ENCODE measurements at places on chromosomes 1 and 21. TPM values are rescaled to one million over a fixed set of nuclear protein-coding genes. Genes with fewer than 3 reads are reported as not detected.
A peak's percentile ranks its signal among the peaks of the same experiment; 100 is the strongest.

The TCEANC2 gene
- total RNA-seq, result 2.7 TPM

The OR2L8 gene
- total RNA-seq, result not detected

The BRDT gene
- total RNA-seq, result not detected

DNA sequence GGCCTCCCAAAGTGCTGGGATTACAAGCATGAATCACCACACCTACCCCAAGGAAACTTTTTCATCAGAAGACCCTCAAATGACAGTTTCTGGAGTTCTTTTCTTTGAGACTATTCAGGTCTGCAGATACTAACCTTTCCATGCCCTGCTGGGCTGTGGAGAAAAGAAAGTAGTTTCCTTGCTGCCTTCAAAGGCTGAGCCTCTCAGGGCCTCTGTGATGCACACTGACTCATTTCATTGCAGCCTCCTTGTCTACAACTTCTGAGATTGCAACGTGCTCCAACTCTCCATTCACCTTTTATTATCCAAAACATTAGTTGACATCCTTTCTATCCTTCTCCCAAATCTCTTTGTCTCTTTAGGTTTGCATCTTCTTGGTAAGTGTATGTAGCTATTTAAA is 8.8 kb upstream of the SAMSN1 start:
- DNase-seq, result no peak

GRCh38 chr1:56249234-56249633 is 330.1 kb downstream of the PLPP3 start:
- no peak for DNase-seq

- DNase-seq, result peak; percentile 58
Measured at GRCh38 chr1:48673332-48674105, 103.2 kb downstream of the BEND5 start.

- no peak for DNase-seq
Measured at GRCh38 chr1:50237056-50237455, 128.3 kb downstream of the ELAVL4 start.

- no peak for DNase-seq
Measured at GRCh38 chr1:100719490-100719889, at the start of gene VCAM1. TSS of gene VCAM1 (plus strand) at chr1:100719742. CDS start at chr1:100719861, 119 bp downstream.

DNA sequence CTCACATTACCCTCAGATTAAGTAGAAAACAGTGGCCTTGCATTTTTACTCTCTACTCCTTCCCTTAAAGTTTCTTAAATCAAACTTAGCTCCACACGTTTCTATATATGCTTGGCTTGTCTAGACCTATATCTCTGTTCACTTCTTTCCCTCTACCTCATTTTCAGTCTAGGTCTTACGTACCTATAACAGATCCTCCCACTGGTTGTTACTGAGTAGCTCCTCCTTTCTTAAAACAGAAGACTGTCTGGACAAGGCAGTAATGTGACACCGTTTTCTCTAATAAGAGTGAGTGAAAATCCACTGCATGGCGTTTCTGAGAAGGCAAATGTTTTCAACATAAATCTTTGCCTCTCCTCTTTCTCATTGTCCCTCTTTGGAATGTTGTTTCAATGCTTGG is 211.7 kb upstream of the POGK start:
- no peak for DNase-seq

All from SK-MEL-5 (cell line).